ENCODE measurements at places on chromosomes 12 and 14.

GRCh38 chr14:85601246-85601645 lies 71.3 kb downstream of the FLRT2 start:
- no peak for DNase-seq

DNA sequence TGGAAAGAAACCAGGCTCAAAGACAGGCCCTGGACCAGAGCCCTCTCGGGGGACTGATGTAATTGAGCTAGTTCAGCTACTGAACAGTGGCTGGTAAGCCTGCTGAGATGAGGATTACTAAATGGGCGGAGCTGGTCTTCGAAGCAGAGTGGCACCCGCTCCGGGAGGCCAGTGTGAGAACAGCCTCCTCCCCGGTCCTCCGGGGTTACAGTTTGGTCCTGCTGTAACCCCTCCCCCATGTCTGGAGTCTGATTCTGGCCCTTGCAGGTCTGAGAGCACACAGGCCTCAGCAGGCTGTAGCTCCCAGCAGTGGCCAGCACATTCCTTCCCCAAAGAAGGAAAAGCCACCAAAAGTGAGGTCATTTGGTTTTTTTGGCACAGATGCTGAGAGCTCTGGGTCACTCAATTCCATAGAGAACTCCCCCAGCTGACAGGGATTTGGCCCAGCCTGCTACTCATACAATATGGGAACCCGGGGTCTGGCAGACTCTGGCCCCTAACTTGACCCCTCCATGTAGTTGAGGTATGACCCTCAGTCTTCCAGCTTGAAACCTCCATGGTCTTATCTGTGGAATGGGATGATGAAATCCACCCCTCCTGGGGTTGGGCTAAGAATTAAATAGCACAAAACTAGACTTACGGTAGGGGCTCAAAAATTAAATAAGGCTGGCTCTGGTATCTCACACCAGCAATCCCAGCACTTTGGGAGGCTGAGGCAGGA lies 39.0 kb downstream of the ACTN1 start:
- DNase-seq = no peak

GRCh38 chr12:116773276-116773731 lies 35.2 kb downstream of the RNFT2 start:
- DNase-seq = no peak

- no peak for DNase-seq
Measured at GRCh38 chr14:90693413-90693812, 122.8 kb downstream of the TTC7B start.

GRCh38 chr12:128914908-128915563 lies 61.8 kb downstream of the GLT1D1 start:
- no peak for DNase-seq

DNA sequence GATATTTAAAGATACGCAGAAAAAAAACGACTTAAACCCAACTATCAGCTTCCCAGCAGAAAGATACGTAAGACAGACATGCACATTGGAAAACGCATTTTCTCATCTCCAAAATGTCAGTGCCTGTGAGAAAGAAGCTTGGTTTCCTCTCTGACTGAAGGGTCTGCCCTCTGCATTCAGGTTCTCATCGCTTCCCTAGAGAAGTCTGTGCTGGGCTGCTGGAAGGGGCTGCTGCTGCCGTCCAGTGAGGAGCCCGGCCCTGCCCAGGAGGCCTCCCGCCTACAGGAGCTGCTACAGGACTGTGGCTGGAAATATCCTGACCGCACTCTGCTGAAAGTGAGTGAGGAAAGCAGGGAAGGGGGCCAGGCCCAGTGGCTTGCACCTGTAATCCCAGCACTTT lies 4.7 kb upstream of the PFDN5 start:
- peak; percentile 34 for DNase-seq

DNA sequence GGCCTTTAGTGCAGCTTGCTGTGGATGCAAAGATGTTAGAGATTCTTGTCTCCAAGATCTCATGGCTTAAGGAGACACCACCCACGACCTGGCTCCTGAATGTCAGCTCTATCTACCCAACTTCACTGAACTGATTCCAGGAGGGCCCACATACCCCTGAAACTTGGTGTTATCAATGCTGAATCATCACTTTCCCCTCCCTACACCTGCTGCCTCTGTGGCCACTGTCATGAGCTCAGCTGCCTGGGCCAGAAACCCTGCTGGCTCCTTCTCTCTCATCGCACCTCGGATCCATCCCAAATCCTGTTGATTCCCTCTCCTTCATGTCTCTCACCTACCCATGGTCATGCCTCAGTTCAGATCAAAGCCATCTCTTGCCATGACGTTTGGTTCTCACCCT lies 15.1 kb upstream of the LHX5 start:
- DNase-seq = no peak

- DNase-seq = no peak
Measured at GRCh38 chr12:76633415-76633814, 73.8 kb upstream of the OSBPL8 start.

DNA sequence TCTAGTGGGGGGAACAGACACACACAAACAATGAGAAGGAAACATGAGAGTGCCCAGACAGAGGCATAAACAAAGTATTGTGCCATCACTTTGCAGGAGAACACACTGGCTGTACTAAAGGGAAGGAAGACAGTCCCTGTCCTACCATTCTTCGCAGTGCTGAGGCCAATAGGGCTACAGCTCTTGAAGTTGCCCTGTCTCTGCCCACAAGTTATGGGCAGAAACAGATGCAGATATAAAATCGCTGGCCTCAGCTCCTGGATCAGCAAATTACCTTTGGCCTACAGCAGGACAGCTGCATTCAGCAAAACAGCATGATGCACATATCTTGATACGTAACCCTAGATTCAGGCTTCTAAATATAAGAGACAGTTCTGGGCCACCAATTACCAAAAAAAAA lies 23.0 kb upstream of the PRKAB1 start:
- no peak for DNase-seq

- DNase-seq = no peak
Measured at GRCh38 chr14:58082491-58083098, 69.4 kb downstream of the ARMH4 start.

- no peak for DNase-seq
Measured at GRCh38 chr14:50524731-50525515, 7.4 kb downstream of the MAP4K5 start.

DNA sequence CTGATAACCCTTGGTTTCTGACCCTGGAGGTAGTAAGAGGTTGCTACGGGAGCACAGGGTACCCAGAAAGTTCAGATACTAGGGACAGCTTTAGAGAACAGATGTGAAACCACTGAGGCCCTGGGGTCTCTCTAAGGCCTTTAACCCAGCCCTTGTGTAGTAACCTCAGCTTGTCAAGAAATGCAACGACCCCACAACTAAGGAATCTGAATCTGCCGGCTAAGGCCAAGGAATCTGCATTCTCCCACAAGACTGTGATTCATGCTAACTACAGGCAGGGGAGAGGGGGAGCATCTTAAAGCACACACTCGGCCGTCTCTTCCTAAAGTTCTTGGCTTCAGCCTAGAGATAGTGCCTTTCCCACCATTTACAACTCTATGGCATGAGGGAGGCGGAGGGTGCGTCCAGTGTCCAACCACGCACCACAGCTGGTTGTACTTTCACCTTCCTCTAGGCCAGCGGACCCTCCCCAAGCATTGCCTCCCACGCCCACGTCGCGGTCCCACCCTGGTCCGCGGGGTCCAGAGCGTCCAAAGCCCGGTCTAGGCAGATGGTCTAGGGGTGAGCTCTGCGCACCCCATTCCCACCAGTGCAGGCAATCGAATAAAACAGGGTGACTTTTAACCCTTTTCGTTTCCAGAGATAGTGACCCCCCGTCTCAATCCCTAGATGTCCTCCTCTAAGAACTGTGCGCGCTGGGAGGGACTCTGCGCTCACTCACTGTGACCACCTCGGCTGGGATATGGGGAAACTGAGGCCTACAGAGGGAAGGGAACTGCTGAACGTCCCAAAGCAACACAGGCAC lies 735 bp upstream of the VASH1 start:
- no peak for DNase-seq

DNA sequence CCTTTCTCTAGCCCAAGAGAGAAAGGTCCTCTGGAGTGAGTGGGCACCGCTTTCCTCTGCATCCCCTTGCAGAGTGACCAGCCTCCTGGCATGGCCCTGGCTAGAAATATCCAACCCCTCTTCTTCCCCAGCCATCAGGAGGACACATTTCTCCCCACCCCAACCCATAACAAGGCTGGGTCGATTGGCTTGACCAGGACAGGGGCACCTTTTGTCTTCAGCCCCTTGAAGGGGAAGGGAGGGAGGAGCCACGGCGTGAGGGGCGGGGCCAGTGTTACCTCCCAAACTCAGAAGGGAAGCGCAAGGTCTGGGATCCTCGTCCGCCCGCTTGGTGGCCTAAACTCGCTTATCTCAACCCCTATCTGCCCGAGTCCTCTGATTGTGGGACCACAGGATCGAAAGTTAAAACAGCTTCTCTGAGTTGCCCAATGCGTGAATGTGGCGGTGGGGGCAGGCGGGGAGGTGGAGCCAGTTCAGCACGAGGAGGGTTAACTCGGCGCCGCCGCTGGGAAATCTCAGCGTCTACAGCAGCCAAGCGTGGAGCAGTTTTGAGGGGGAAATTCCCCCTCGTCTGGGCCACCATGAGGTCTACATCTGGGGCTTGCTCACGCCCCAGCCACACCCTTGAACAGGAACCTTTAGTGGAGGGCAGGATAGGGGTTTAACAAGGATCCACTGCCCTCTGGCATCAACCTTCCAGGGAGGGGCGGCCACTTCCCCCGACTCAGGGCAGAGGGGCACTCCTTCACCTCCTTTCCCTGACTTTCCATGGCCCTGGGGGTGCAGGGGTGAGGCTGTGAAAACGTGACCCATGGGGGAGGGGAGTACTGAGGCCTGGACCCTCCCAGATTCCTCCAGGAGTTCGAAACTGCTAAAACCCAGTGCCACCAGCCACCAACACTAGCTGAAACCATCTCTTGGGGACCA lies 795 bp downstream of the STAT6 start:
- peak; percentile 85 for DNase-seq

GRCh38 chr12:75710361-75711069 lies 199.1 kb upstream of the KRR1 start:
- DNase-seq = no peak

- no peak for DNase-seq
Measured at GRCh38 chr14:65422088-65422834, 9.7 kb downstream of the FUT8 start.

GRCh38 chr12:123389560-123390351 lies 5.8 kb downstream of the KMT5A start:
- DNase-seq = peak; percentile 22

GRCh38 chr14:41830714-41831406 lies 224.2 kb downstream of the LRFN5 start:
- no peak for DNase-seq

GRCh38 chr14:71187633-71188356 lies 280.5 kb downstream of the PCNX1 start:
- DNase-seq = no peak

DNA sequence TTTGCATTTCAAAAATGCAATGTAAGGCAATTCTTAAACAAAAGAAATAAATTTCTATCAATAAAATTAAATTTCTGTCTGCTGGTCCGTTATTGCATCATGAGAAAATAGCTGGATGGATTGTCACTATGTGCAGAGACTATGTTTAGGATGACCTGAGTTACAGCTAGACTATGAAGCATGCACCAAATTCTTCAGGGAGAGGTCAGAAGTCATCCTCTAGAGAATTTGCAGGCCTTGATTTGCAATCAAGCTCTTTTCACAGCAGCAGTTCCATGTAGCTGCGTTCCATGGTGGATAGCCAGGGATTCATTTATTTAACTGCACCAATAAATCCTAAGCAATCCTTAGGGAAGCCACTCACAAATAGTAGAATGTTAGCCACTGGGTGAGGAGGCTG lies 253.7 kb downstream of the MSRB3 start:
- no peak for DNase-seq

GRCh38 chr12:25757037-25757665 lies 201.3 kb upstream of the RASSF8 start:
- no peak for DNase-seq

GRCh38 chr14:62800577-62800976 lies 244.7 kb downstream of the KCNH5 start:
- no peak for DNase-seq

DNA sequence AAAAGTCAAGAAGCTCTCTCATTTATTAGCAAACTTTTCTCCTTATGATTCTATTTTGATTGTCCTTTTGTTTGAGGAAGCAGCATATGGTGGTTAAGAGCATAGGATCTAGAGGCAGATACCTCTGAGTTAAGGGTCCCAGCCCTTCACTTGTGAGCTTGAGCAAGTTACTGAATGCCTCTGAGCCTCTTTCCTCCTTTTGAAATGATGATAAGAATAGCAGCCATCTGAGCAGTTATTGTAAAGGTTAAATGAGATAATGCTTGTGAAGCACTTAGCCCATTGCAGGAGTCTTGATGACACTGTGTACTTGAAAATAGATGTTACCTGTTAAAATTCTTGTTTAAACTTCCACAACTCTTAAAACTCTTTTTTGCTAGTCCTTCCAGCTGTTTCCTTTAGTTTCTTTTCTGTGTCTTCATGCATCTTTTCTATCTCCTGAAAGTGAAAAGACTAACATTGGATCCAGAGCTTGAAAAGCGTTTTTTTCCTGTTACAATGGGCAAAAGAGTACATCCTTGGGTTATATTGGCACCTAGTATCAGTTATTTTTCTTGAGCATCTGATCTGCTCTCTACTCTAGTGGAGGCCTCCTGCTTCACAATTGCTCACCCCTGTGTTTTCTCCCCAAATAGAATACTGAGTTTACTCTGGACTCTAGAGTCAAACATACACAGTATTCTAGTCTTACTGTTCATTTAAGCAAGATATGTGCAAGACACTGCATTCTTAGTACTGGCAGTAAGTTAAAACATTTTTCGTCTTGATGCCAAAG lies 3.1 kb downstream of the HIF1A start:
- DNase-seq = no peak
